ENCODE measurements at places on chromosomes 16 and 17. TPM values are rescaled to one million over a fixed set of nuclear protein-coding genes. Genes with fewer than 3 reads are reported as not detected.

The C17orf75 gene
- polyA plus RNA-seq, result 12.9 TPM

The FOXN1 gene
- 0.18 TPM for polyA plus RNA-seq

The TRAF7 gene
- 51.9 TPM for polyA plus RNA-seq

The TNFRSF13B gene
- polyA plus RNA-seq, result 0.08 TPM

The TRAP1 gene
- 60.9 TPM for polyA plus RNA-seq

The PLA2G15 gene
- polyA plus RNA-seq, result 23.7 TPM

The OTOP2 gene
- not detected for polyA plus RNA-seq

Data from lung (tissue), 17 donors.